Pulmonary artery endothelial cell (primary cell): ENCODE measurements at places on chromosomes 6 and 20.

GRCh38 chr6:129929433-129929832 is 68.3 kb upstream of the TMEM244 start:
- peak; percentile 24 for DNase-seq

DNA sequence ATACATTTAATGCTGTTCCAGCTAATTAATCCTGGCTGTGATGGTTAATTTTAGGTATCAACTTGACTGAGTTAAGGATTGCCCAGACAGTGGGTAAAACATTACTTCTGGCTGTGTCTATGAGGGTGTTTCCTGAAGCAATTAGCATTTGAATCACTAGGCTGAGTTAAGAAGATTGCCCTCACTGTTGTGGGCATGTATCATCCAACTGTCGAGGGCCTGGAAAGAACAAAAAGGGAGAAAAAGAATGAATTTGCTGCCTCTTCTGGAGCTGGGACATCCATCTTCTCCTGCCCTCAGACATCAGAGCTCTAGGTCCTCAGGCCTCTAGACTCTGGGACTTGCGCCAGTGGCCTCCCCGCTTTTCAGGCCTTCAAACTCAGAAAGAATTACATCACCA is 34.3 kb downstream of the SDHAF4 start:
- DNase-seq: no peak

DNA sequence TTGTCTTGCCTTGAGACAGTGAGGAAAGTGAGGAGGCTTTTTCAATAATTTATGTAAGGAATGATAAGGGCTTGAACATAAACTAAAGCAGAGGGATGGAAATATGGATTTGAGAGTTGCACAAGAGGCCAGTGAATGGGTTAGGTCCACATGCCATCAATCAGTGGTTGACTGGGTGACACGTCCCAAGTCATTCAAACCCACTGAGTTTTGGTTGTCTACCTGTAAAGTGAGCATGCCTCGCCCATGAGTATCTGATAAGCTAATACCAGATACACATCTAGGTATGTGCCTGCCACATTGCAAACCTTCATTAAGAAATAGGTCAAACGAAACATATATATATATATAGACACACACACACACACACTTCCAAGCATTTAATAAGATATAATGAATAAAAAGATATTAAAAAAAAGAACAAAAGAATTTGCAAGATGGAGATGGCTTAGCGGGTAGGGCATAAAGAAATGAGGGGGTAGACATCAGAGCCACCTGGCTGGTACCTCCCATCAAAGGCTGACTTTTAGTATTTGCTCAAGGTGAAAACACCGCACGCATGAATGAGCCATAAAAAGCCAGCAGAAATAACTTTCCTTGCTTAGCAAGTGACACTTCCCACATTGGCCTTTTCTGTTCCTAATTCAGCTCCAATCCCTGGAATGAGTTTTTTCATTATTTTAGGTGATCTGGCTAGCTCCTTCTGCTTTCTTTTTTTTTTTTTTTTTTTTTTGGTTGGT is 109.1 kb upstream of the GGTLC1 start:
- no peak for DNase-seq

DNA sequence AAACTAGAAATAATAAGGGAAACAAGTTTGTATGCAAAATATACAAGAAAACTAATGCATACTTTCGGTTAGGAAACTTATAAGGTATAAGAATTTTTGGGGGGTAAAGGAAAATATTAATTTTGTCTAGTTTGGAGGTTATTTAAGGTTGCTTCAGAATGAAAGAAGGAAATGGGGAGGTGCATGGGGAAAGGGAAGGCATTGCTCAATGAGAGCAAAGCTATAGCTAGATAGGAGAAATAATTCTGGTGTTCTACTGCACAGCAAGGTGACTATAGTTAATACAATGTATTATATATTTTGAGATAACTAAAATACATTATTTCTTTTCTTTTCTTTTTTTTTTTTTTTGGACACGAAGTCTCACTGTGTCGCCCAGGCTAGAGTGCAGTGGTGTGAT is 5.4 kb upstream of the MYMX start:
- no peak for DNase-seq

DNA sequence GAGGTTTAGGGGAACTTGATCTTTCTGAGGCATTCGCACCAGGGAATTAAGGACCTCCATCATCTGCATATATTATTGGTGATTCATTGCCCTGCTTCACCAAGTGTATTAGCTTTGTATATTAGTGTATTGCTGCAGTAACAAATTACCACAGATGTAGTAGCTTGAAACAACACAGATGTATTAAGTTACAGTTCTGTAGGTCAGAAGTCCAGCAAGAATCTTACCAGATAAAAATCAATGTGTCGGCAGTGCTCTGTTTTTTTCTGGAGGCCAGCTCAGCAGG is 65.8 kb downstream of the HMGN3 start:
- DNase-seq: no peak

DNA sequence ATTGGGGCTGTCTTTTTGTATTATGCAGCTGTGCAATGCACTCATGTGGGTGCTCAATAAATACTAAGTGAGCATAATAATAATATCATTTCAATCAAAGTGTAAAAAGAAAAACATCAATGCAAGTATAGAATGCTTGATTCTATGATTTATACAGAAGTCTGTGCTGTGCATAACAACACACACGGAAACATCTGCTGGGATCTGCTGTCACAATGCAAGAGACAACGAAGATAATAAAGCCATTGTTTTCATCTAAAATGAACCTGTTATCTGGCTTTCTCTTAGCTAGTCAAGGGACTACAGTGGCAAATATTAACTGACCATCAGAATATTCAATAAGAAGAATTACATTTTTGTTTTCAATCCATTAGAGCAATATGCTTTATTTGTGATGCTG is 1156.9 kb upstream of the MAP3K7 start:
- no peak for DNase-seq

DNA sequence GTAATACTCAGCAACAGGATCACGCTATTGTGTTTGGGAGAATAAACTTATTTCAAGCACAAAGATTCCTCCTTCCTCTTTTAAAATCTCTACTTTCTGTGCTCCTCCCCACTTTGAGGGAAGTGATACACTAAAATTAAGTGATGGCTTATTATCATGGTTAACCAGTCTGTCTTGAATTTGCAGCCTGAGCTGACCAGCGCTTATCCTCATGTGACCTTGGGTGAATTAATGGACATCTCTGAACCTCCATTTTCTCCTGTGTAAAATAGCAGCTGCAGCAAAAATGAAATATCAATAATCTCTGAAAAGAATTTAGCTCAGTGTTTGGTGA is 222.6 kb downstream of the BCAS1 start:
- no peak for DNase-seq

DNA sequence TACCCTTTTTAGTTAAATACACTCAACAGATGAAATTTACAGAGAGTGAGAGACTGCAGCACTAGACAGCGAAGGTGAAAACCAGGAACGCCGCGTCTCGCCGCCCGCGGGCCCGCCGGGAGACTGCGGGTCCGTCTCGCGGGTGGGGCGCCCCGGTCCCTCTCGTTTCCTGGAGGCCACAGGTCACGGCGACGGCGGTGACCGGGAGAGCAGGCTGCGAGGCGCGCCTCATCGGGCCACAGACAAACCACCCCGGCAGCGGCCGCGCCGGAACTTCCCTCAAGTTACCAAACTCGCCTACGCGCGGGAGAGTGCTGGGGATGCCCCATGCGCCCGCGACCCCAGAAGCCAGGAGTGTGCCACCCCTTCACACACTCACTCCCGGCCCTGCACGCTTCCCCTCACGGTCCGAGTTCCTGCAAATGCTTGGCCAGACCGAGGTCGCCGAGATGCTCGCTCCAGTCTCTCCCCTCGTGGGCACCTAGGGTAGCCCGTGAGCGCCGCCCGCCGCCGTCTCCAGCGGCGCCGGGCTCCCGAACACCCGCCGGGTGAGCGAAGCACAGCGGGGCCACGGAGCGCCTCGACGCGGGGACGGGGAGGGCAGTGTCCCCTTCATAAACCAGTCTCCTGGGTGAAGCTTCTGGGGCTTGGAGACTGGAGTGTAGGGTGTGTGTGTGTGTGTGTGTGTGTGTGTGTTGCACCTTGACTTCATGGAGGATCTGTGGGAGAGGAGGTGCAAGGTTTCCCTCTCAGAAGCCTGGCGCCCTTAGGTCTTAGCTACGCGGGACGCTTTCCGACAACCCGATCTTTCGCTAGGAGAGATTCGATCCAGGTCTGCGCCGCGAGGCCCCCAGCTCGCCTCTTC is 1.4 kb downstream of the BACH2 start:
- no peak for DNase-seq

DNA sequence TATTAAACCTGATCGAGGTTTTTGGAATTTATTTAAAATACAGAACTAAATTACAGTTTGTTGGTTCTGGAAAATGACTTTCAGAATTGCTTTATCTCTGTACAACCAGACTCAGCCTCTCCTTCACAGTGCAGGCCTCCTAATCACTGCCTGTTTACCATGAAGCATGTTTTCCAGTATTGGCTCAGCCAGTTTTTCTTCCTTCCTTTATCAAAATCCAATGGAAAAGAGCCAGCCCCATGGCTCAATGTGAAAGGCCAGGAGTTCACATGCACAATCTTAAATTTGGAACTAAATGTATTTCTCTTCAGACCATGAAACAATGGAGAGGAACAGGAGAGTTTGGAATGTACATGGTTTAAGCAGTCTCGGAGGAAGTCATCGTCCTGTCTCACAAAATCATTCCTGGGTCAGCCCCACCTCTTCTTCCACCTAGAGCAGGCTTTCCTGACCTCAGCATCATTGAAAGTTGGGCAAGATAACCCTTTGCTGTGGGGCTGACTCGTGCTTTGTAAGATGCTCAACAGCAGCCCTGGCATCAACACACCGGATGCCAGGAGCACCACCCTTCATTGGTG is 680.9 kb upstream of the AGPAT4 start:
- DNase-seq: no peak

- DNase-seq: no peak
Measured at GRCh38 chr6:139381216-139381865, 6.9 kb upstream of the CITED2 start.

- DNase-seq: no peak
Measured at GRCh38 chr20:64119301-64119680, 11.9 kb upstream of the NPBWR2 start.

DNA sequence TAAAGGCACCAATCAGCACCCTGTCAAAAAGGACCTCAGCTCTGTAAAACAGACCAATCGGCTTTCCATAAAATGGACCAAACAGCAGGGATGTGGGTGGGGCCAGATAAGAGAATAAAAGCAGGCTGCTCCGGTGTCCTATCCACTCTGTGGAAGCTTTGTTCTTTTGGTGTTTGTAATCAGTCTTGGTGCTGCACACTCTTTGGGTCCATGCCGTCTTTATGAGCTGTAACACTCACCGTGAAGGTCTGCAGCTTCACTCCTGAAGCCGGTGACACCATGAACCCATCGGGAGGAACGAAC is 7.3 kb upstream of the PXDC1 start:
- no peak for DNase-seq

DNA sequence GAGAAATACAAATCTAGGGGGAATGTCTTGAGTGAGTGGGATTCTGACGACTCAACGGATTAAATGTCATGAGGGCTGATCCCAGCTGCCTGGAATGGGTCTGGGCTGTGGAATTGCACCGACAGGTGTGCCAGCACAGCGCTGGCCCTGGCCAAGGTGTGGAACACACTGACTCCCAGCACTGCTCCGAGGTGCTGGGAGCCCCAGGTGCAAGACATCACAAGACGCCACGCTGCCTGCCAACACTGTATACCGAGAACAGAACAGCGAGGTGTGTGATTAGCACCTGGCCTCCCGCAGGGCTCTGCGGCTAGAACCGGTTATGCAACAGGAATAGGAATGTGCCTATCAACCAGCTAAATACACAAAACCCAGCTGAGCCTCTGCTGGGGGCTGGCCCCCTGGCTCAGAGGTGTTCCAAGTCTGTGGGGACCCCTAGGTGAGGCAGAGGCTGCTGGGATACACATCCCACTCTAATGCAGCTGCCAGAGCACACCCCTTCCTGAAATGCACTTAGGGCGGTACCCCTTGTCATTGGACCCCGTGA is 24.8 kb upstream of the APMAP start:
- no peak for DNase-seq

DNA sequence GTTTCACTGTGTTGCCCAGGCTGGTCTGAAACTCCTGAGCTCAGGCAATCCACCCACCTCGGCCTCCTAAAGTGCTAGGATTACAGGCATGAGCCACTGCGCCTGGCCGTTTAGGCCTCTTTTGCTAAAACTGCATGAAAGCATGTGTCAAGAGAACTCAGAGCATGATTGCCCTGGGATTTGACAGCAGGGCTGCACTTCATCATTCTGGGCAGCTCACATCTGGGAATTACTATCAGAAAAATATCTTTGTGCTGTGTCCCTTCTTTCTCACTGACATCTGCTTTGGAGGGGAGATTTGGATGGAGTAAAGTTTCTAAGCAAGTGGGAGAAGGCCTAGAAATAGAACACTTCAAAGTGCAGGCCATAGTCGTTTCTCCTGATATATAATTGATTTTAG is 59.6 kb upstream of the EIF2S2 start:
- DNase-seq: no peak

DNA sequence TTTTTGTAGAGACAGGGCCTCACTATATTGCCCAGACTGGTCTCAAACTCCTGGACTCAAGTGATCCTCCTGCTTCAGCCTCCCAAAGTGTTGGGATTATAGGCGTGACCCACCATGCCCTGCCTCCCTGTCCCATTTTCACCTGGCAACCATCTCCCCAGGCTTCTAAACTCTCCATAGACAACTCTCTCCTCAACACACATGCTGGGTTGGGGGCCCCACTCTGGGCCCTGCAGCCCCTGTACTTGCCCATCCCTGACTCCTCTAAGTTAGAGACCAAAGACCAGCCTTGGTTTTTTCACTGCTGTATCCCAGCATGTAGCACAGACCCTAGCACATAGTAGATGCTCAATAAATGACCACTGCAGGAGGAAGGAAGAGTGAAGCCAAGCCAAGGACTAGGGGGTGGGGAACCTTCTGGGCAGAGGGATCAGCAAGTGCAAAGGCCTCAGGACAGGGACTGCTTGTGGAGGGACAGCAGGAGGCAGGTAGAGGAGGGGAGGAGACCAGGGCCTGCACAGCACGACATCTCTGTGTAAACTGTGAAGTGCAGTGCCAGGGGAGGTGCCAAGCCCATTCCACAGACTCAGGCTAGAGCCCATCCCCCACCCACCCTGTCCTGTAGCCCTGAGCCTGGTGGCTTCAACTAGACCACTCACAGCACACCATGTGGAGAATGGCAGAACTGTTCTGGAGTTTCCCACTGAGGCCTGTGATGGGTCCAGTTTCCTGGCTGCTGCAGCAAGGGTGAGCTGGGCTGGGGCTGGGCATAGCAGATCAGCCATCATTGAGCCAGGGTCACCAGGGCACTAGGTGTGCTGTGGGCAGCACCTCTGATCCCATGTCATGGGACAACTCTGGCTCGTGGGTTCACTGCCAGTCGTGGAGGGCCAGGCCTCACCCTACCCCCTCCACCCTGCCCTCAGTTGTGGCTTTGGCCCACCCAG is 3.4 kb upstream of the SRC start:
- DNase-seq: no peak
